ENCODE measurements at places on chromosomes 1 and 21.

DNA sequence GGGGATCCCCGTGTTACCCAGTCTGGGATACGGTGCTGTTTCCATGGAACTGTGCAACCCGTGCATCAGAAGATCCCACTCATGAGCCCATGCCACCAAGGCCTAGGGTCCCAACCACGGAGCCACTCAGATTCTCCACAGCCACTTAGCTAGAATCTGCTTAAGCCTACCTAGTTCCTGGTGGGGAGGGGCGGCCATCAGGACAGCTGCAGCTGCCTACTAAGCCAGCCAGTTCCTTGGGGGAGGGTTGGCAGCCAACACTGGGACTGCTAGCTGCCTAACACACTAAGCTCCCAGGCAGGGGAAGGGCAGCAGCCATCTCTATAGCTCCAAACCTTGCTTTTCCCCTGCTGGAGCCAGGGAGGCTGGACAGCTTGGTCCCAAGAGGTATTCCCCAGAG, 549.2 kb upstream of the BRINP3 start:
- DNase-seq: no peak

- DNase-seq: peak; percentile 73
These were observed 9.1 kb downstream of the IBA57 start for GRCh38 chr1:228174482-228175315.

DNA sequence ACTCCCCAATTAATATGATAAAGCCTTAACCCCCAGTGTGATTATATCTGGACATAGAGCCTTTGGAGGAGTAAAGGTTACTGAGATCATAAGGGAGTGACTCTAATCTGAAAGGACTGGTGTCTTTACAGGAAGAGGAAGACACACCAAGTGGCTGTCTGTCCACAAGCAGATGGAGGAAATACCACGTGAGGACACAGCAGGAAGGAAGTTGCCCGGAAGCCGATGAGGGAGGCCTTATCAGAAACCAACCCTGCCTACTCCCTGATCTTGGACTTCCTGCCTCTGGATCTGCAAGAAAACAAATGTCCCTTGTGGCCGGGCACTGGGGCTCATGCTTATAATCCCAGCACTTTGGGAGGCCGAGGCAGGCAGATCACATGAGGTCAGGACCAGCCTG, 110.3 kb upstream of the CHRM3 start:
- no peak for DNase-seq

GRCh38 chr1:159867664-159868026, 5.2 kb upstream of the VSIG8 start:
- DNase-seq: no peak

DNA sequence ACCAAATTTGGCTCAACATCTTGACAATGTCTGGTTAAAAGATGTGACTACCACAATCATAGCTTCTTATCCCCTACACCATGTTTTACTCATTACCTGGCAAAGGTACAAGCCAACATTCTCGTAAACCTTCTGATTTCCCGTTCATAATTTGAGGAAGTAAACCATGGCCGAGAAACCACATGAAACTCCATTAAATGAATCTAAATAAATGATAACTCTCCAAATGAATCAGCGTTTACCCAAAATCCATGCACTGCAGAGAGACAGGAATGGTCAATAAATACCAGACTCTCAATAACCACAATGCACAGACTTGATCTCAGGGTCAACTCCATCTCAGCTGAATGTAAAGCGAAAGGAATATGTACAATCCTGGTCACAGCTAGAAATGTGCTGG, 125.2 kb downstream of the TYW3 start:
- DNase-seq: no peak

DNA sequence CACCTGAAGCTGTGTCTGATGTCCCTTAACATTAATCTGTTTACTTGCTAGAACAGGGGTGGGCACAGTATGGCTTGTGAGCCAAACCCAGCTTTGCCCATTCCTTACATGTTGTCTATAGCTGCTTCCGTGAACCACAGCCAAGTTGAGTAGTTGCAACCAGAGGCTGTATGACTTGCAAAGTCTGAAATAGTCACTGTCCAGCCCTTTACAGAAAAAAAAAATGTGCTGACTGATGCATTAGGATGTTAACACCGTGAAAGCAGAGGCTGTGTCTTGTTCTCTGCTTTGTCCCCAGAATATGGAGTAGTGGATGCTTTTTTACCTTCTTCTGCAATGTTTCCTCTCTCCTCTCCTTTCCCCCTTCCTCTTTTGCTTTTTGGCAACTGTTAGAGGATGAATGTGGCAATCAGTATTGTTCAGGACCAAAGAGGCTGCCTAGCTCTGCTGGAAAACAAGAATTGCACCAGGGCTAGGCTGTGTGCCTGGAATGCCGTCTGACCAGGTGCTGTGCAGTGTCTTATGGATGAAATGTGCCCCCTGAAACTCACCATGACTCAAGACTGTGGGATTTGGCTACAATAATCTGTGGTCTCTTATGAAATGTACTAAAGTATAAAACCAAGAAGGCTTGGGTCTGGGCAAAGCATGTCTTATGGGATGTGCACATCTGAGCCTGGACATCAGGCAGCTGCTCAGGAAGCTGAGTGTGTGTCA, 79.6 kb upstream of the GCLM start:
- DNase-seq: no peak

DNA sequence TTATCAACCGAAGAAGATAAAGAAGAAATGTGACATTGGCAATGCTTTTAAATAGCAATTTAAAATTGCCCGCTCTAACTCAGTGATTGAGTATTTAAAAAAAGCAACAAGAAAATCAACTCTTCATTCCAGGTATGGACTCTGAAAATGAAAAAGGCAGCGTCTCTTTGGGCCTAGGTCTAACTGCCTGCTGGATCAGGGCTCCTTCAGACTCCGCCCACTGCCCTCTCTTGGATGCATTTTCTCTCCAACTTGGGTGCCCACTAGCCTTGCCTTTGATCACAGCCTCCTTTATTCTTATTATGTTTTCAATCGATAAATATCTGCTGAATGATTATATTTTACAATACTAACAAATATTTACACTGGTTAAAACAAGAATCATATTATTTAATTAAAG, 268.9 kb downstream of the MRPL39 start:
- DNase-seq: no peak

DNA sequence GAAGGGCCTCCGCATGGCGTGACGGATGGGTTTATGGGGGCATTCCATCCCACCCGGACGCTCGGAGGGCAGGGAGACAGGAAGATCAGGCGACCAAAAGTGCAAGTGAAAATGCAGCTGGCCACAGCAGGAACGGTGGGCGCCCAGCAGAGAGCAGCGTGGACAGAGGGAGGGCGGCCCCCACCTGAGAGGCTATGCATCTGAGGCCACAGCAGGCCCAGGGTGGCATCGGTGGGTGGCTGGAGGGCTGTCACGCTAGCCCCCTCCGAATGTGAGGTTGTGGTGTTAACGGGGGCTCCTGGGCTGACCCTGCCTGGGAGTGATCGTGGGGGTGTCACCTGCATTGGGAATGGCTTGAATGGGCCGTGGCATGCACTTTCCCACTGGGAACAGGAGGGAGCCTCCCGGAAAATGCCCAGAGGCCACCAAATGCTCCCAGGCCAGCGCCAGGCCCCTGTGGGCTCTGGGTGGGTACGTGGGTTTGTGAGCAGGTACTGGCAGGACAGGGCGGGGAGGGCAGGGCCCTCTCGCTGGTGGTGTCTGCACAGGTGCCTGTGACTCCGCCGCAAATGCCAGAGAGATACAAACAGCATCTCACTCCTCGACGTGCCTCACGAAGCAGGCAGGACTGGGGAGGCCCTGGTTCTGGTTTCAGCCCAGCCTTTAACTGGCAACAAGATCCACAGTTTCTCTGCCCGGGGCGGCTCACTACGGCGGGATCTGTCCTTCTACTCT, 172.8 kb downstream of the PRDM16 start:
- no peak for DNase-seq

DNA sequence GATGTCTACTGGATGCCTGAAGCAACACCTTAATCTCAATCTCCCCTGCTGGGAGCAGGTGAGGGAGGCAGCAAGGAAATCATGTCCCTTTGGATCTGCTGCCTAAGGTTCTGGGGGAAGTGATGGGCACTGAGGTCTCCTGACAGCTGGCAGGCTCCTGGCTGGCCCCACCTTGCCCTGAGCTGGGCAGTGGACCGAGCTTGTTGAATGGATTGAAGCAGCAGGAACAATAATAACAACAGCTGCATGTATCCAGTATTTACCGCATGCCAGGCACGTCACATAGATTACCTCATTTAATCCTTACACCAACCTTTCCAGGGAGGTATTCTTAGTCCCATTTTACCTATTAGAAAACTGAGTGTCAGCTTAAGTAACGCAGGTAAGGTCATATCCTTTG, 133.9 kb downstream of the PLXNA2 start:
- no peak for DNase-seq

GRCh38 chr1:59776960-59777852, 37.5 kb upstream of the HOOK1 start:
- DNase-seq: no peak

GRCh38 chr1:226568077-226568831, 19.7 kb downstream of the STUM start:
- DNase-seq: no peak

GRCh38 chr1:199243423-199244061, 604.7 kb downstream of the PTPRC start:
- peak; percentile 50 for DNase-seq

DNA sequence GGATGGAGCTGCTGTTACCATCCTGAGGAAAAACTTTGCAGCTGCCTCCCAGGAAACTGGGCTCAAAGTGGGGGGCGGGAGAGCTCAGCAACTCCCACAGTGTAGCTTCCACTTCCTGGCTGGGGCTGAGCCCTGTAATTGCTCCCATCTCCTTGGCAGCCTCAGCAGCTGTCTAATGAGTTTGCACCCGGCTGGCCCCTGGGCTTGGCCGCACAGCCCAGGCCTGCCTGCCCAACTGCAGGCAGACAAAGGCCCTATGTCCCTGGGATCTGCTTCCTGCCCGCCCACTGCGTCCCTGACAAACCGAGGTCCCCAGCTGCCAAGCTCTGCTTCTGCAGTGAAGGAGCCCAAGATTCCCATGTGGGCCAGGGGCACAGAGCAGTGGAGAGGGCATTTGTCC, 30.1 kb downstream of the EDN2 start:
- DNase-seq: no peak

DNA sequence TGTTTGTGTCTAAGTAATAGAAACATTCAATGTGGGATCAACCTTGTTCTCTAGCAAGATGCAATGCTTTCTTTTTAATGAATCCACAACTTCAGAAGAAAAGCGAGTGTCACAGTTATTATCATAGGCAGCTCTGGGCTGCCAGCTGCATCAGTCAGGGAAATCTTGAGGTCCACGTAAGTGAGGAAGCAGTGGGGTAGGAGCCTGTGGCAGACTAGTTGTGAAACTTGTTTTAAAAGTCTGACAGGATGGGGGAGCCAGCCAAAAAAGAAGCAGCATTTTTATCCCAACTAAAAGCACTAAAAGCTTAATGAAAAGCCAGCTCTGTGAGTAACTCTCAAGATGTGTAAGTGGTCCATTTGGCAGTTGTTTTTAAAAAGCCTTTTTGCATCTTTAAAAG, 113.1 kb downstream of the ZNF326 start:
- DNase-seq: no peak

- no peak for DNase-seq
These were observed 69.2 kb upstream of the GJA8 start for GRCh38 chr1:147833231-147833860.

- peak; percentile 59 for DNase-seq
These were observed 15.2 kb downstream of the PRR9 start for GRCh38 chr1:153232553-153232952.

- DNase-seq: no peak
These were observed 26.1 kb downstream of the PRKACB start for GRCh38 chr1:84170171-84170570.

DNA sequence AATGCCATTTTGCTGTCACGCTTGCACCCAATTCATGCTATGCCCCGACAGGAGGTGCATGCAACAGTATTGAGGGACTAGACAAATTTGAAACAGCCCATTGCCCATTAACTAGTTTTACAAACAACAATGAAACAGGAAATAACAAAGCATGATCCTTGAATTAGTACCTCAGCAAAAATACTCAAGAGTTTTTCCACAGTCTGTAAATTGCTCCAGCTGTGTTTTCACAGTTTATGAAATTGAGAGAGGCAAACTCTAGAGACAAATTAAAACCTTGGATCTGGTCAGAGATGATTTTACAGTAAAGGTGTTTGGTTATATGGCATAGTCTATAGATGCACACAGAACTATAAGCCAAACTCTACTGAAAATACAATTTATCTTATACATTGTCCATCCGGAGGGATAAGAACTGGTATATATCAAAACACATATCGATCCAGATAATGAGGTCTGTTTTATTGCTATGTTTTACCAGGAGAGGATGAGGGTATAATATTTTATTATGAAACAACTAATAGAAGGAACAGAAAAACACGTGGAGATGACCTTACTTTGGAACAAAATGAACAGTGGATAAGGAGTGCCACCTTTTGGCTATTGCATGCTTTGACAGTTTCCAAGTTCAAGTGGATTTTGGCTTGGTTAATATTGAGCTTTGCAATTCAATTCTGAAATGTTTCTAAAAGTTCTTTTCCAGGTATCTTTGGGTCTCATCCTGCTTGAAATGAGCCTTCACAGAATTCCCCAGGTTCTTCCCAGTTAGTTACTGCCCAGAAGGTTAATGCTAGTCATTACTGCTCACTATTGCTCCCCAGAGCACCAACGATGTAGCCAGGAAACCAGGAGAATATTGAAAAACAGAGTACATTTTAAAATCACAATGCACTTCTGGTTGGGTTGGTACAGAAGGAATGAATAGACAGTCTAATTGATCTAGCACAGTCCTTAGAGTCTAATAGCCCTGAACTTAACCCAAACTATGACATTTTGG, 45.7 kb downstream of the ZC3H11B start:
- no peak for DNase-seq

- no peak for DNase-seq
These were observed 28.6 kb upstream of the IFNGR2 start for GRCh38 chr21:33374450-33375096.

- DNase-seq: peak; percentile 19
These were observed at the start of gene C1orf226 for GRCh38 chr1:162381383-162381782. C1orf226 (plus strand) TSS chr1:162381728; CDS start chr1:162381902, 174 bp downstream.

DNA sequence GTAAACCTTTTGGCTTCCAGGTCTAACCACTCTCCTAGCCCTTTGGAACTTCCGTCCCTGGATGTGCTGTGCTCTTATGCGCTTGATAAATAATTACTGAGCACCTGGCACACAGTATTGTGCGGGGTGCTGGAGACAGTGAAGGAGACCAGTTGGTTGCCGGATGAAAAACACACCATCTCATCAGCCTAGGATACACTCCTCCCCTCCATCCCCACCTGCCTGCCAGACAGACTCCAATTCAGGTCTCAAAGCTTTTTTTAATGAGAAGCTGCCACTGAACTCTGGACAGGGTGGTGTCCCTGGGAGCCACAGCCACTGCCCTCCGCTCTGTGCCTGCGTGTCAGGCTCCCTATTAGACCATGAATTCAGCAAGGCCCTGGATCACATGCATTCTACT, 9.2 kb downstream of the GNB1 start:
- DNase-seq: no peak

GRCh38 chr1:219161371-219161770, 12.3 kb upstream of the LYPLAL1 start:
- no peak for DNase-seq

DNA sequence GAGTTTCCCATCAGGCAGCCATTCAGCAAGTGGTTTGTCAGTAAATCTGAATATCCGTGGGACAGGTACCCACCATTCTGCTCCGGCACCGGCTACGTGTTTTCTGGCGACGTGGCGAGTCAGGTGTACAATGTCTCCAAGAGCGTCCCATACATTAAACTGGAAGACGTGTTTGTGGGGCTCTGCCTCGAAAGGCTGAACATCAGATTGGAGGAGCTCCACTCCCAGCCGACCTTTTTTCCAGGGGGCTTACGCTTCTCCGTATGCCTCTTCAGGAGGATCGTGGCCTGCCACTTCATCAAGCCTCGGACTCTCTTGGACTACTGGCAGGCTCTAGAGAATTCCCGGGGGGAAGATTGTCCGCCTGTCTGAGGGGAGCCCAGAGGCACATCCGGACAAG, 48.4 kb downstream of the B3GALT5 start:
- peak; percentile 62 for DNase-seq

Data from coronary artery (tissue), 2 donors.